ENCODE measurements at places on chromosomes 11 and 22.

DNA sequence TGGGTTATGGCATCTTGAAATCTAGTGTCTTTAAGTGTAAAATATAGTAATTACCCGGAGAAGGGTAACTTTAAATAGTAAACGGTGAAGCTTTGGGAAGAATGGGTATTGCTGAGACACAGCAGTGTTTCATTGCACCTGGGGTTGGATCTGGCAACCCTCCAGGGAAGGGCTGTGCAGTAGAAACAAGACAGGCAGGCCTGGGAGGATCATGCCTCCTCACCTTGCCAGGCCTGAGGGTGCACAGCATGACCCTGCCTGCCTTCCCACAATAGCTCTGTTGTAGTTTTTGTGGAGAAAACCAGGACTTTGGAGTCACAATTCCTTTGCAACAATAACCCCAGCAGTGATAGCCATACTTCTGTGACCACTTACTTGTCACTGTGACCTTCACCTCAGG, 64.6 kb upstream of the ADSL start:
- DNase-seq: no peak

- no peak for DNase-seq
Observed at GRCh38 chr11:27869701-27870100, 169.4 kb upstream of the BDNF start.

GRCh38 chr11:117354550-117354949, 26.9 kb downstream of the CEP164 start:
- DNase-seq: no peak

- no peak for DNase-seq
Observed at GRCh38 chr11:63845303-63845702, 6.4 kb downstream of the MARK2 start.

- no peak for DNase-seq
Observed at GRCh38 chr11:115775846-115776245, 271.6 kb upstream of the CADM1 start.

DNA sequence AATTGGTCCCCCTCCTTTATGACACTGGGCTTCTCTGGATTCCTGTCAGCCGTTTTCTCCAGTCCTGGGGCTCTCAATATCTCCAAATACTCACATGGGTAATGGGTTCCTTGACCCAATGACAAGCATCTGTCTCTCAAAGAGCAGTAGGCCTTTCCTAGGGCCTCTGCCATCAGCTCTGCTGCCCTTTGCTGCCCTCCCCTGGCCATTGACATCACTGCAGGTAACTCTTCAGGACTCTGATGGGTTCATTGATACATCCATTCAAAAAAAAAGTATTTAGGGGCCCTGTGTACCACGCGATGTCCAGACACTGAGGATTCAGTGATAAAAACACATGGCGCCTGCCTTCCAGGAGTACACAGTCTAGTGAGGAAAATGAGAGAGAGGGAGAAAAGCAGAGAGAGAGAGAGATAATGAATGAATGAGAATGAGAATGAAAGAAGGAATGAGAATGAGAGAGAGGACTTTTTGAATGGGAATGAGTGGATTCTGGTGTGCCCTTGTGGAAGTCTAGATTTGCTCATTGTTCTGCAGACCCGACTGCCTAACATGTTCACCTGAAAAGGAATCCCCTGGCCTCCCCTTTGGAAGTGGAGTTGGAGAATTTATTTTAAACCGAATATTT, 42.6 kb upstream of the OLFML1 start:
- DNase-seq: no peak

DNA sequence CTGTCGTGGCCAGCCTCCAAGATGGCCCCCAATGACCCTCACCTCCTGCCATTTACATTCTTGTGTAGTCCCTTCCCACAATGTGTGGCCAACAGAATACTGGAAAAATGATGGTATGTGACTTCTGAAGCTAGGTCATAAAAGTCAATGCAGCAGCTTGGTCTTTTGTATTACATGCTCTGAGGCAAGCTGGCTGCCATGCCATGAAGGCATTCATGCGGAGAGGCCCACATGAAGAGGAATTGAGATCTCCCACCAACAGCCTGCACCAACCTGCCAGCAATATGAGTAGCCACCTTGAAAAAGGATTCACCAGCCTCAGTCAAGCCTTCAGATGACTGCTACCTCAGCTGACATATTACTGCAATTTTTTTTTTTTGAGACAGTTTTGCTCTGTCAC, 4.6 kb downstream of the MRTFA start:
- no peak for DNase-seq

DNA sequence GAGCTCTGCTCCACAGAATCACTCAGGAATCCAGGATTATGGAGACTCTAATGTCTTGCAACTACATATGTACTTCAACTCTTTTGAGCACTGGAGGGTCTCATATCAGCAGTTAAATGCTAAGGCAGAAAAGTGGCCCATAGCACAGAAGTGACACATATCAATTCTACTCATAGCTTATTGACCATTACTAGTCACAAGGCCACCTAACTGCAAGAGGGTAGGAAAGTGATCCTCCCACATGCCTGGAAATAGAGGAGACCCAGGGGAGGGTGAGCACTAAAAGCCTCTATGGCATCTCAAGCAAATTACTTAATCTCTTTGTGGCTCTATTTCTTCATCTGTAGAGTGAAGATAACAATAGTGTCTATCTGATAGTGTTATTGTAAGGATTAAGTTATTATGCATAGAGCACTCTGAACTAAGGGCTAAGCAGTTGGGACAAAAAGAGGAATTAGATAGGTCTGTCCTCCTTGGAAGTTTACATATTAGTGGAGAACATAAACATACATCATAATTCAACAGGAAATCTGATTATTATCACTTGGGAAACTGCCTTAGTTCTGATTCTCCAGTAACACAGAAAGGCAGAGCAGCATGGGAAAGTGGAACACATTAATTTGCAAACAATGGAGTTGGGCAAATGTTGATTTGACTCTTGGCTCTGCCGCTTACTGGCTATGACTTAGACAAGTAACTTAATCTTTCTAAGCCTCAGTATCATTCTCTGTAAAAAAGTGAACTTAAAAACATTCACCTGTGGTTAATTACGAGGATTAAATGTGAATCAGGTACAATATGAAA, 25.1 kb upstream of the USP47 start:
- DNase-seq: no peak

DNA sequence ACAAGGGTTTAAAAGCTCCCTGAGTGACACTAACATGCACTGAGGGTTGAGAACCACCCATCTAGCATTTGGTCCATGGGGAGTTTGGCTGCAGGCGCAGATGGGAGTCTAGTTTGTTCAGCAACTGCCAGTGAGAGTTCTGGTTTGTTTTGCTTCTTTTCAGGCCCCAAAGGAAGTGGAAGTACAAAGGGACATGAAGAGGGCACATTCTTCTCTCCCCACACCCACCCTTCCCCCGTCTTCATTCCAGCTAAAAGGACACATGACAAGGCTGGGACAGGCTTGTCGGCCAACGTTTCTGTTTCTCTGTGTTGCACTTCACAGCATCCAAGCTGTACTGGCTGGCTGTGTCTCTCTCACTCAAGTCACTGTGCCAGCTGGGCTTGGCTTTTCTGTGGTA, 8.2 kb upstream of the ENDOD1 start:
- DNase-seq: no peak

- no peak for DNase-seq
Observed at GRCh38 chr11:75330291-75330690, 21.2 kb downstream of the ARRB1 start.

DNA sequence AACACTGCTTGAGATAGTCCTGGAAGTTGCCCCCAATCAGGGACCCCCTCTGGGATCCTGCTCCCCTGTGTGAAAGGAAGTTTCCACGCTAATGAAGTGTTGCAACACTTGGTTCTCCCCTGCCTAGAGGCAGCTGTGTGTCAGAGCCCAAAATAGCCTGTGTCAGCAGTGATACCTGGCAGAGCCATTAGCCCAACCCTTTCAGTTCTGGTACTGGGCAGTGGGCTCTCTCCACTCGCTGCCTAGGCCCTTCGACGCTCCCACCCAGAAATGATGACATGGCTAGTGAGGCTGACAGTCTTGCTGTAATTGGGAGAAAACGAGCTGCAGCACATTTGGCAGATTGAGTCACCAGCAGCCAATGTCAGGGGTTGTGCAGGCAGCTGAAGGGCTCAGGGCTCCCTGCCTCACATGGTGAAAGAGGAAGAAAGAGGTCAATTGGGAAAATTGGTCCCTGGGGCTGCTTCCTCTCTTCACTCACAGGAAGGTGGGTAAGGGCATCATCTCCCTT, 1.4 kb upstream of the NXF1 start:
- peak; percentile 48 for DNase-seq

- no peak for DNase-seq
Observed at GRCh38 chr11:120409655-120410054, 73.4 kb downstream of the ARHGEF12 start.

- no peak for DNase-seq
Observed at GRCh38 chr11:122791411-122791810, 46.9 kb upstream of the CRTAM start.
